ENCODE measurements at places on chromosomes 3 and 15.

GRCh38 chr15:94700211-94700610 is 468.9 kb downstream of the MCTP2 start:
- DNase-seq, result no peak

DNA sequence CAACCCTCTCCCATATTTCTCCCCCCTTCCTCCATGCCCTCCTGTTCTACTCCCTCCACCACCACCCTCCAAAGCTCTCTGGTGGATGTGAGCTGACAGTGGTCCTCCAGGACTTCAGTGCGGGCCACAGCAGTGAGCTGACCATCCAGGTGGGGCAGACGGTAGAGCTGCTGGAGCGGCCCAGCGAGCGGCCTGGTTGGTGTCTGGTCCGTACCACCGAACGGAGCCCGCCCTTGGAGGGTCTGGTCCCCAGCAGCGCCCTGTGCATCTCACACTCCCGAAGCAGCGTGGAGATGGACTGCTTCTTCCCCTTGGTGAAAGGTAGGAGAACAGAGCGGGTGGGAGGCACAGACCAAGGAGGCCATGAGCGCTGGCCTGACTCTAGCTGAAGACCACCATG is 167.5 kb upstream of the UMPS start:
- no peak for DNase-seq

GRCh38 chr15:40891810-40892446 is 2.3 kb upstream of the VPS18 start:
- no peak for DNase-seq

GRCh38 chr3:63655519-63655918 is 3.0 kb downstream of the SNTN start:
- DNase-seq, result no peak

Data from CD4-positive, alpha-beta T cell treated with Interleukin-6 at 100 ng/mL for 8 hours (primary cell).